Bone marrow (tissue), 2 donors: ENCODE measurements at places on chromosomes 5 and 9.

GRCh38 chr5:86997516-86997915, 270.2 kb upstream of the RASA1 start:
- no peak for DNase-seq

DNA sequence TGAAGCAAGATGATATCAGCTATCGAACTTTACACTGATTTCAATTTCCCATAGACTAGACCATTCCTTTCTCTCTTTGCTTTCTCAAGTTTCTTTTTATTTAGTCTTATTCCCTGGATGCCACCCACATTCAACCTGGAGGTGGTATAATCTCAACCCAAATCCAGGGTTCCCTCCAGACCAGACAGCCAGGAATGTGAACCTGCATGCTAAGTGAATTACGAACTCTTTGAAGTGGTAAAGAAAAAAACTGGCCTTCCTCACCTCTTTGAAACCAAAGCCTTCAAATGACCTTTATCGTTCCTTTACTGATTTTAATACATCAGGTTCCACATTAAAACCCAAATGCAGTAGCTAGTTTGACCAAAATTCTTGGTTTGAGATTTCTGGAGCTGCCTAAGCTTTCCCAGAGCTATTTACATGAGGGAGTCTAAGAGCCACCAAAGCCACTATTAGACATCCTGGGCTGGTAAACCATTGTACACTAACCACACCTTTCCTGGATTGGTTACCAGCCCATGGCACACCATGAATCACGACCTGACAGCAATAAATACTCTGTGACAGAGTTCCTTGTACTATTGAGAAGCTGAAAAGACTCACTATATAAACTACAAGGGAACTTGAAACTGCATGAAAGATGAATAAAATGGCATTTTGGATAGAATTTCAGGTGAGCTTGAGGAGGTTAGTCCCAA, 323.7 kb downstream of the ADAMTS6 start:
- no peak for DNase-seq

GRCh38 chr5:40655138-40655537, 24.6 kb upstream of the PTGER4 start:
- no peak for DNase-seq

DNA sequence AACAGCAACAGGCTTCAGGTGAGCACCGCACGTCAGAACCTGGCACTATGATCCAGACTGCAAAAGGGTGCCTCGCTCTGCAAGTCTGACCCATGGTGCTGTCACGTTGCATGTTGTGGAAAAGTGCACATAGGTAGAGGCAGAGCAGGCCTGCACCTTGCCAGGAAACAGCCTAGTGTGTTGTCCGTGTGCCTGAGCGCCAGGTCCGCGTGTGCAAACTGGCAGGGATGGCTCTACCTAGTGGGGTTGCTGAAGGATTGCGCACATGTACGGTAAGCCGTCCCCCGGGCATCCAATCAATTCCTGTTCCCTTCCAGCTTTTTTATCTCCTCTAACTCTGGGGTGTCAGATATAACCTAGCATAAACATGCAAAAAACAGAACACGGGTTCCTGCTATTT, 219.5 kb downstream of the NXNL2 start:
- no peak for DNase-seq

- peak; percentile 72 for DNase-seq
These were observed 53.6 kb downstream of the GPR107 start for GRCh38 chr9:130107234-130107861.
